ENCODE measurements at places on chromosomes 12 and 14.

- DNase-seq = no peak
These were observed 3.1 kb downstream of the SLC25A29 start for GRCh38 chr14:100303179-100303578.

DNA sequence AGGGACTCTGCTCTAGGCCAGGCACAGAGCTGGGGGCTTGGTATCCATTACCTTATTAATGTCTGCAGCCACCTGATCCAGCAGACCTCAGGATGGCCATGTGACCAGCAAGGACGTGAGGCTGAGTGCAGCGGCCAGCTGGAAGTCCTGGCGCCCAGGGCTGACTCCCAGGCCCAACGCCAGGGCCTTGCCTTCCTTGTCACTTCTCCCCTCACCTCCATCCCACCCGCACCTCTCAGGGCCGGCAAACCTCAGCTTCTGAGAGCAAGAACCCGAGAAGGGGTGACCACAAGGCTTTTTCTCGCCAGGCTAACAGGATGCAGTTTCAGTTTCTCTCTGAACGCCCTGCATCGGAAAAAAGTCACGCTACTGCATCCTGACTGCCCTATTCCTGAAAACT lies 15.4 kb downstream of the RAB35 start:
- no peak for DNase-seq

DNA sequence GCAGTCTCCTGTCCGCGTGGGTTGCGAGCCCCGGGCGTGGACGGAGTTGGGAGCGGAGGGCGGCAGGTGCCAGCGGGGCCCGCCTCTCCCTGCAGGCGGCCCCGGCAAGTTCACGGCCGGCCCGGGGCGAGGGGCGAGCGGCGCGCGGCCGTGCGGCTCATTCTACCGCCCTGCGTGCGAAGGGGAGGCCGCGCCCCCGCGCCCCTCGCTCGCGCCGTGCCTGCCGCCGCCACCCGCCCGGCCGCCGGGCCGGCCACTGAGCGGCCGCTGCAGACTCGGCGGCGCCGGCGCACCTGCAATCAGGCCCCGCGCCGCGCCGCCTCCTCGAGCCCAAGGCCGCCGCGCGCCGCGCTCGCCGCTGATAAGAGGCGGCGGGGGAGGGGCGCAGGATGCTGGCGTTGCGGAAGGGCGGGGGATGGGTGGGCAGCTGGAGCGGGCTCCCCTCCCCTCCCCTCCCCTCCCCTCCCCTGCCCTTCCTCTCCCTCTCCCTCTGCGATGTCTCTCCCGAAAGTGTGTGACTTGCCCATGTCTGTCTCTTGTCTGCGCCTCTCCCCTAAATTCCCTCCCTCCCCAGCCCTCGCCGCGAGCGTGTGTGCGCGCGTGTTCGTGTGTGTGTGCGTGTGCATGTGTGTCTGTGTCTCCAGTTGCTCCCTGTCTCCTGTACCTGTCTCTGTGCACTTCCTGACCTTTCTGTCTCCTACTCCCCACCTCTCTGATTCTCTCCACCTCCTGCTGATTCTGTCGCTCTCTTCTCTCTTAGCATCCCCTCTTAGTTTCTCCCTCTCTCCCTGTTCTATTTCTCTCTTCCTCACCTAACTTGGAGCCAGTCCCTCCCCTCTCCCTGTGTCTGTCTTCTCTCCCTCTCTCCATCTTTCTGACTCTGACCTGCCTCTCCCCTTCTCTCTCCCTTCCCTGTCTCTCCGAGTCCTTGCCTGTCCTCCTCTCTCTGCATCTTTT lies 768.1 kb upstream of the TBX3 start:
- DNase-seq = no peak

- no peak for DNase-seq
These were observed 104.3 kb upstream of the CNTN1 start for GRCh38 chr12:40587970-40588369.

DNA sequence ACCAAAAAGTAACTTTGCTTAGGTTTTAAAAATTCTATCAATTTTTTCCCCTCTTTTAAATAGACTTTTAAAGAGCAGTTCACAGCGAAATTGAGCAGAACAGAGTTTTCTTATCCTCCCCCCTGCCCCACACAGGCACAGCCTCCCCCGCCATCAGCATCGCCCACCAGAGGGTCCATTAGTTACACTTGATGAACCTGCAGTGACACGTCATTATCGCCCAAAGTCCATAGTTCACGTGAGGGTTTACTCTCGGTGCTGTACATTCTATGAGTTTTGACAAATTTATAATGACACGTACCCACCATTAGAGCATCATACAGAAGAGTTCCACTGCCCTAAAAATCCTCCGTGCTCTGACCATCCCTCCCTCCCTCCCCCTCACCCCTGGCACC lies 58.4 kb downstream of the FZD10 start:
- no peak for DNase-seq

DNA sequence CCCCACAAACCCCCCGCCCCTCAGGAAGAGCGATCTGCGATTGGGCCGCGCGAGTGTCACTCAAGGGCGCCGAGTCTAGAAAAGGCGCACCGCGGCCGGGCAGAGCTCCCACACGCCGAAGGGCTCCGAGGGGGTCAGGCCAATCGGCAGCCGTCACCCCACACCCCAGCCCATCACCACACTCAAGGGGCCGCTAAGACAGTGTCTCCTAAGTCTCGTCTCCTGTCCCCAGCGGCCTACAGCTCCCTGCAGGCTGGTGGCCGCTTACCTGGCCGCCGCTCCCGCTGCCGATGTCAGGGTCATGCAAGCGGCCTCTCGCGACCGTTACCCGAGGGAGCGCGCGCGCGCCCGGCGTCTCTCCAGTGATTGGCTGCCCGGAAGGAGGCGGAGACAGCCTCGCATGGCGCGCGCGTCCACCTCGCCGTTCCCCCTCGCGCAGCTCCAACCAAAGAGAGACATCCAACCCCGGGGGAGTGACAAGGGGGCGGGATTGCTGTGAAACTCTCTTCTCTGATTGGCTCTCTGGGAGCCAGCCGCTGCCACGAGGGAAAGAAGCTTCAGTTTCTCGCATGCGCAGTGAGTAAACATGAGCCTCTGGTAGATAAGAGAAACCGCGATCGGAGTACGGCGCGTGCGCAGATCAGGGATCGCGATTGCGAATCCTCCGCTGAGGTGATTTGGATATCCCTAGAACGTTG lies at the start of the genes MPHOSPH9 and MTRFR:
Gene MPHOSPH9 (minus strand): TSS at position 335 of the 698 bp plus-strand sequence. CDS start 2,777 bp downstream, outside the sequence.
Gene MTRFR (plus strand): TSS at position 630 of the 698 bp plus-strand sequence. CDS start 20,239 bp downstream, outside the sequence.
- peak; percentile 100 for DNase-seq

DNA sequence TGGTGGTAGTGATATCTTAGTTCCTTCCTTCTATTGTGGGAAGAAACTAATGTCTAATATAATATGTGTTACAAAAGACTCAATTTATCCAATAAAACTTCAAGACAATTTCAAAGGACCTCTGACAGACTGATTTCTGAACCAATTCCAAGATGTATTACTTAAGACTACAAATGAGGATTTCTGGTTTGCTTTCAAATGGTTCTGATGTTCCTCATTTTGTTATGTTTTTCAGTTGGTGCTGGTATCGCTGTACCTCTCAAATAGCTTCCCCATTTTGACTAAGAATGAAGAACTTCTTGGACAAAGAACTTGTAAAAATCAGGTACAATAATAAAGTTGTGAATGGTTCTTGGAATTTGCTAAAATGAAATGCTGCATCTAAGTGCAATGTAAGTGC lies 19.4 kb upstream of the MBIP start:
- DNase-seq = no peak

All from central memory CD4-positive, alpha-beta T cell (primary cell).